Bone marrow (tissue), 2 donors: ENCODE measurements at places on chromosomes 12 and 14.

GRCh38 chr12:19388131-19388549, 51.2 kb upstream of the AEBP2 start:
- DNase-seq: no peak

DNA sequence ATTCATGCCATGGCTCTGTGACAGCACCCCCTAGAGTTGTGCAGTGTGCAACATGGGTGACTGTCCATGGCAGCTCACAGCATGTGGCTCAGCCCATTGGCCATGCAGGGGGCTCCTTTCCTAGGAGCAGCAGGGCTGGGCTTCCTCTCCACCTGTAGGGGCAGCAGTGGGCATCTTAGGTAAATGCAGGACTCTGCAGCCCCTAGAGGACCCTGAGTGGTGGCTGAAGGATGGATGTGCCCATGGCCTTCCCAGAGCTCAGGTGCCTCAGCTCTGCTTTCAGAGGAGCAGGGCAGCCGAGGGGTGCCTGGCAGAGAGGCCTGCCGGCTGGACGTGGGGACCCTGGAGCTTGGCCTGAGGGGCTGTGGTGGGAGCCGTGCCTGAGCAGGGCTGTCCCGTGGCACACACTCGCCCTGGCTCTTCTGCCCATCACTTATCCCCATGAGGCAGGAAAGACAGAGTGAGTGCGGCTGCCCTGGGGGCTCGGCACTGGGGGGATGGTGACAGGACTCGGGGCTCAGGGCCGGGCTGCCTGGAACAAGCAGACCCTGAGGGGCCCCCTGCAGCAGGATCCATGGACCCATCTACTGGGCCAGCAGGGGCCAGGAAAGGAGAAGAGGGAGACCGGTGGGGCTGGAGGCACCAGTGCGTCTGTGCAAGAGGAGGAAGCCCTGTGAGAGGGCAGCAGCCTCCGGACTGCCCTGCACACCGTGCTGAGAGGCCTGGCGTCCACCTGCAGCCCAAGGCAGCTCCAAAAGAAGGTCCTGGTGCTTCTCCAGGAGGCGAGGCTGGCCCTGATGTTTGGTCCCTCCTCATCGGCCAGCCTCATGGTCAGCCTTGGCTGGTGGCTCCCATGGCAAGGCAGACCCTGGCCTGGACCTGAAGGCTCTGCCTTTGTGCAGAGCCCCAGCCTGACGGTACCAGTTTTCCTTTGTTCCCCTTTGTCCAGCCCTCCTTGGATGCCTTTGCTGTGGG, 7.6 kb downstream of the ADSS1 start:
- DNase-seq: no peak

- no peak for DNase-seq
These were observed 63.2 kb downstream of the PRIMA1 start for GRCh38 chr14:93725002-93725582.

DNA sequence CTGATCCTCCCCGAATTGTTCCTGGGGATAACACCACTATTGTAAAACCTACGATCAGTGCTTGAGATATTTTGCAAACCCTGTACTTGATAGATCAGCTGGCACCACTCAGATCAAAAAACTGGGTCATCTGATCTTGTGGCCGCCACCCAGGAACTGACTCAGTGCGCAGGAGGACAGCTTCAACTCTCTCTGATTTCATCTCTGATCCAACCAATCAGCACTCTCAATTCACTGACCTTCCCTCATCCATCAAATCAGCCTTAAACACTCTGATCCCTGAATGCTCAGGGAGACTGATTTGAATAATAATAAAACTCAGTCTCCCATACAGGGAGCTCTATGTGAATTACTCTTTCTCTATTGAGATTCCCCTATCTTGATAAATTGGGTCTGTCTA, 4.2 kb upstream of the XPOT start:
- no peak for DNase-seq

GRCh38 chr14:44783901-44784300, 177.8 kb downstream of the KLHL28 start:
- no peak for DNase-seq

DNA sequence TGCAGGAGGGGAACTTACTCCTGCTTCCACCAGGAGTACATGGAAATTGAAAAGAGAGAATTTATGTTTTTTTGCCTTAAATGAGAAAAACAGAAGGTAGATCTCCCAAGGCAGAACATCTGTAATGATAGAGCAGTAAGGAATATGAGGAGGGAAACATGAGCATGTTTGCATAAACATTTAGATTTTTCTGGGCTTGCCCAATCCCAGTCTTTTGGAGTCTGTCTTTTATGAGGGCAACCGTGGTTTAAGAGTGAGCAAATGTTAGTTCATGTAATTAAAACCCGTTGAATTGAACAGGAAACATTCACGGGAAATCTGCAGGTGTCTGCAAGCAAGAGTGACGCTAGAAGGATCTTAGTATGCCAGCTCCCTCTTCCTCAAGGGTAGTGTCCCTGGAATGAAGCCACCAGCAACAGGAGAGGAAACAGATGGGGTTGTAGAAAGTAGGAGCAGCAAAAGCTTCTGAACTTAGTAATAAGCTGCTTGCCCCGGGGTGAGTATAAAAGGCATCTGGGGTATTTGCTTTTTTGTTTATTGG, 79.3 kb downstream of the ARF6 start:
- no peak for DNase-seq

DNA sequence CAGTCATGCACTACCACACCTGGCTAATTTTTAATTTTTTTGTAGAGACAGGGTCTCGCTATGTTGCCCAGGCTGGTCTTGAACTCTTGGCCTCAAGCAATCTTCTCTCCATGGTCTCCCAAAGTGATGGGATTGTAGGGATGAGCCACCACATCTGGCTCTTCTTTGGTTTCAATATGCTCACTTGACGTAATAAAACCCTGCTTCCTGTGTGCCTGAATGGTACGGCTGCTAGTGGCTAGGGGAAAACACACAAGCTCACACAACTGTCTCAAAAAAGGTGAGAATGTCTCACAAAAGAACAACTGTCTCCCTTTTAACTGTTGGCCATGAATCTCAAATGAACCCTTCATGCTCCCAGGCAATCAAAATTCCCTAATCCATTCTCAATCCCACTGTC, 15.0 kb downstream of the C1S start:
- DNase-seq: peak; percentile 5

GRCh38 chr12:52151153-52151836, 40.5 kb downstream of the KRT80 start:
- DNase-seq: no peak

GRCh38 chr12:10190558-10191388, 11.9 kb downstream of the TMEM52B start:
- peak; percentile 77 for DNase-seq

GRCh38 chr12:105783983-105784947, 354.5 kb downstream of the NUAK1 start:
- no peak for DNase-seq

DNA sequence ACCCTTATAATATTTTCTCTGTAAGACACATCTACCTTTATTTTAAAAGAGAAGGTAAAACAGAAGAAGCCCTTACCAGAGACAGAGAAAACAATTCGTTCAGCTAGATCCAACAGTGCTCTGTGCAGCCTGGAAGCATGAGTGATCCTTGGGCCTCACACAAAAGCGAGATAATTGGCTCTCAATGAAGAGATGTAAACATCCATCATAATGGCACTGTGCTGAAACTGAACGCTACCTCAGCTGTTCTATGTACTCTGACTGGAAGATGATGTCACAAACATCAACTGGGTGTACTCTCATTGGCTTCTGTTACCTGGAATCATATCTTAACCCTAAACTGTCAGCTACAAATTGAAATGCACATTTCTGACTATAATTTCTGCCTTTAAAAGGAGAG, at the start of gene MGAT4C:
Gene MGAT4C, minus strand, starts transcription at position 229 of the 400 bp plus-strand sequence.
- DNase-seq: no peak

DNA sequence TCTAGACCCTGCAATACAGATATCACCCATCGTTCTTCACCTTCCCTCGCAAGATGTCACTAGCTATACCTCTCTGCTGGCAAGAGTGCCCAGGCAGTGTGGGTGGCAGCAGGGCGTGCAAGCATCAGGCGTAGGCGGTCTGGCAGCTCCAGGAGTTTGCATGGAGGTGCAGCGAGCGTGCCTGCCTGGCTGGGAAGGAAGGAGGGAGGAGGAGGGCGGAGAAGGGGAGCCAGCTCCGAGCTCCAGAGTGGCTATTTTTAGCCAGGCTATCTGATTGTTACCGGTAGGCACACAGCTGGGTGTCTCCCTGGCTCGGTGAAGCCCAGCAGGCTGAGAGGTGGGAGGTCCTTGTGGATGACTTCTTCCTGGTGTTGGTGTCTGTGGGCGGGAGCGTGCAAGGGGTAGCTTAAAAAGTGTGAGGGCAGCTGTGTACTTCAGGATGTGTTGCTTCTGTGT, 6.2 kb downstream of the FOXJ2 start:
- DNase-seq: no peak

DNA sequence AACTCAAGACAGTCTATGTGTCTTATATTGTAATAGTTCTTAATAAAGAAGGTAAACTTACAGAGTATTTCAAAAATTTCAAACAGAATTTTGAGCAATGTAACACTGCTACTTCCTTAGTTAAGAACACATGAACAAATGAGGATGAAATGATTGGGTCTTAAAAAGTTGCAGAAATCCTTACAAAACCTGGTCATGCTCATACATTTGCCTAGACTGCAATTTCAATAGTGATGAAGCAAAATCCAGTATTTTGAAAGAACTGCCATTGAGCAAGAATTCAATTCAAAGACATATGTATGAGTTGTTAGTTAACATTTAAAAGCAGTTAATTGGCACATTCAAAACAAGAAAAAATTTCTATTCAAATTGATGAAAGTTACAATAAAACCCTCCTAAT, 17.8 kb upstream of the HIF1A start:
- no peak for DNase-seq

- DNase-seq: no peak
These were observed 203.7 kb downstream of the CACNA1C start for GRCh38 chr12:2256453-2256852.
